Heart right ventricle (tissue), 16 donors: ENCODE measurements at places on chromosomes 12 and 14. TPM values are rescaled to one million over a fixed set of nuclear protein-coding genes. Genes with fewer than 3 reads are reported as not detected.

GRCh38 chr14:54785136-54785777 is 117.4 kb downstream of the GCH1 start:
- DNase-seq, result no peak

DNA sequence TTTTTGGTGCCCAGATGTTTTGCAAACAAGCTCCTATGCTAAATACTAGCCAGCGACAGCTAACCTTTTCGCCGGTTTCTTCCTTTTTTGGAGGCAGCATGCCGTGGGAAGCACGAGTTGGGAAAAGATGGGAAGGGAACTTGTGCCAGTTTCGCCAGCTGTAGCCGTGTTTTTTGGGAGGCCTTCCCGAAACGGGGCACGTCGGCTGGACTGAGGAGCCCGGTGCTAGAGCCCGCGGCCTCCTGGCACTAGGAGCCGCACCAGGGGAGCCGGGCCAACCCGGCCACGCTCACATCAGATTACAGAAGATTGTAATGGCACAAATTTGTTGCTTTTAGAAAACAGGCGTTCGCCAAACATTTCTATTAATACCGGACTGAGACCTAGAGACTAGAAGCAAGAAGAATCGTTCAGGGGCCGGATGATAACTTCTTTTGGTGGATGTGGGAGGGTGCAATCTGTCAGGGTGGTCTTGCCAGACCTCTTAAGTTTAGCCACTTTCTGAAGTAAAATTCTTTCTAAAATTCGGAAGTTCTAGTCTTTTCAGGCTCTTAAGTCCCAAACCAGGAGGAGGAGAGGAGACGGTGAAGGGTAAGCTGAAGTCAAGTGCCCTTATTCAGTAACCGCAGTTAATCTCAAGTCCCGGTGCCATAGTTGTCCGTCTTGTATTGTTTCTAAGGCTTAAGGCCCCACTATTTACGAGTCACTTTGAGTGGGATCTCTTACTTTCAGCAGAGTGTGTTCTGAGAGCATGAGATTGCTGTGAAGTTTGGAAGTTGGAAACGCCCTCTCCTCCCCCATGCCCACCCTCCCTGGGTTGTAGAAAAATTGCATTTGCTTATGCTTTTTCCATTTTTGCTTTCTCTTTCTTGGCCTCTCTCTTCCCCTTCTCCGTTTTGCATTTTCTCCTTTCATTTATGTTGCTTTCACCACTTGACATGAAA is 1.3 kb downstream of the RASSF3 start:
- DNase-seq, result peak; percentile 53

GRCh38 chr12:90543841-90544240 is 411.1 kb downstream of the CCER1 start:
- DNase-seq, result no peak

- no peak for DNase-seq
Measured at GRCh38 chr12:71312768-71313403, 126.7 kb upstream of the LGR5 start.

The MYH6 gene
- 105 TPM for total RNA-seq

The RFLNA gene
- total RNA-seq, result not detected

The KLRF1 gene
- total RNA-seq, result not detected

- DNase-seq, result no peak
Measured at GRCh38 chr14:92659765-92660561, 88.5 kb downstream of the LGMN start.

- no peak for DNase-seq
Measured at GRCh38 chr14:90551070-90551704, 154.4 kb downstream of the CALM1 start.

DNA sequence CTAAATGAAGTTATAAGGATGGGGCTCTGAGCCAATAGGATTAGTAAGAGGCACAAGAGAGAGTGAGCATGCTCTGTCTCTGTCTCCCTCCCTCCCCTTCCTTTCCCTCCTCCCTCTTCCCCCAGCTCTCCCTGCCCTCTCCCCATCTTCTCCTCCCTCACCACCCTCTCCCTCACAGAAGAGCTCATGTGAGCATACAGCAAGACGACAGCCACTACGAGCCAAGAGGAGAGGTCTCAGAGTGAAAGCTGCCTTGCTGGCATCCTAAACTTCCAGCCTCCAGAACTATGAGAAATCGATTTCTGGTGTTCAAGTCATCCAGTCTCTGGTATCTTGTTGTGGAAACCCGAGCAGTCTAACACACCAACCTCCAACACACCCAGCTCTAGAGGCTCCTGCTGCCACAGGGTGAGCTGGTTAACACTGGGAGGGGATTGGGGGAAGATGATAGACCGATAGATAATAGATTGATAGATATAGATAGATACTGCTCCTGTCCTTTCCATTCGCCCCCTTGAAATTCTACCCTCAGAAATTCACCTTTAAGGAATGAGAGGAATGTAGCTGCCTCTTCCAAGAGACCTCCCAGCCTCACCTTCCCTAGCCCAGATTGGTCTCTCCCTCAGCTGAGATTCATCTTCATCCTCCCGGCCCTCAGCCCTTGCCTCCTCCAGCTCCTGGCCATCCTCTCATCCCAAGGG is 25.8 kb upstream of the ACTN1 start:
- DNase-seq, result no peak

The PPM1H gene
- total RNA-seq, result 7.1 TPM

- no peak for DNase-seq
Measured at GRCh38 chr14:83006121-83006670, 1472.5 kb upstream of the SEL1L start.

- DNase-seq, result no peak
Measured at GRCh38 chr12:107491856-107492255, 193.7 kb upstream of the PWP1 start.

The BCL11B gene
- 0.09 TPM for total RNA-seq

DNA sequence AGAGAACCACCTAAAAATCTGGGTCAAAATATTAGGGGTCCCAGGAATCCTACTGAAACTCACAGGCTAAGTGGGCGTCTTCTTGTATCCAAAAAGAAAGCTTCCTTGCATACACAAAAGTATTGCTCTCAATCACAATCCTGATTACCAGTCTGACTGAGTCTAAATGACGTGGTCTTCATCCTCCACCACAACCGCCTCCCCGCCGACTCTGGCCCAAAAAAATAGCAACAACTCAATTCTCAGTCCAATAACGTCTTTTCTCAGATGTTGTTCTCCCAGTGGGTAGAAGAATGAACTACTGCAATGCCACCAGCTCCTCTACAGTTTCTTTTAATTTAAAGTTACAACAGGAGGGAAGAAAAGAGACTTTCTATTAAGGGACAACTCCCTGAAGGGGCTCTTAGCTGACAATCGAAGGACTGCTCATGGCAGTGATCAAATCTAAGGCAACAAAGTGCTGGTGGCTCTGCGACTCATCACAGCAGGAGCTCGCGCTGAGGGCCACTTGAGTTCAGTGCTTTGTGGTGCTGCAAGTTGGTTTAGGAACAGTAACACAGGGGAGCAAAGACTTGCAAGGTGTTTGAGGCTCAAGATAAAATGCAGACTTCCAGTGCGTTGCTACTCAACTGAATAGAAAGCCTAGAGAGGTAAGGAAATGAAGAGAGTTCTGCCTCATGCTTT is 394.1 kb downstream of the BCAT1 start:
- peak; percentile 8 for DNase-seq

DNA sequence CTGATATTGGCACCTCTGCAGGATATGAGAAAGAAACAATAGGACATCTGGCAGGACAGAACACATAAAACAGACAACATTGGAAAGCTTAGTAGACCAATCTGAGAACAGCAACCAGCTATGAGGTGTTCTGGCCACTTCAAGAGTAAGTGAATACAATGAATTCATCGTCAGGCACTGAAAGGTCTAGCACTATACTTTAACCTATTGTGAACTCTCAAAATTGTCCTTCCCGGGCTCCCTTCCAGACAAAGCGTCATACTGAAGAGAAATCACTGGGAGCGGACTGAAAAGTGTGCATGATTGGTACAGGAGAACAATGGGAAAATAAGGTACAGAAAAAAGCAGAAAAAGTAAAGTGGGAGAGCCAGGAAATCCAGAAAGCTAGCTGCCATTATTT is 75.8 kb downstream of the LRP6 start:
- DNase-seq, result no peak

- peak; percentile 27 for DNase-seq
Measured at GRCh38 chr12:122888232-122888752, 7.6 kb downstream of the VPS37B start.

- DNase-seq, result no peak
Measured at GRCh38 chr12:1918081-1918883, at the start of gene CACNA2D4. Gene CACNA2D4, minus strand, starts transcription at chr12:1918652. Its CDS starts 179 bp downstream, at chr12:1918473.

- DNase-seq, result no peak
Measured at GRCh38 chr12:6310771-6311610, 509 bp downstream of the PLEKHG6 start.

DNA sequence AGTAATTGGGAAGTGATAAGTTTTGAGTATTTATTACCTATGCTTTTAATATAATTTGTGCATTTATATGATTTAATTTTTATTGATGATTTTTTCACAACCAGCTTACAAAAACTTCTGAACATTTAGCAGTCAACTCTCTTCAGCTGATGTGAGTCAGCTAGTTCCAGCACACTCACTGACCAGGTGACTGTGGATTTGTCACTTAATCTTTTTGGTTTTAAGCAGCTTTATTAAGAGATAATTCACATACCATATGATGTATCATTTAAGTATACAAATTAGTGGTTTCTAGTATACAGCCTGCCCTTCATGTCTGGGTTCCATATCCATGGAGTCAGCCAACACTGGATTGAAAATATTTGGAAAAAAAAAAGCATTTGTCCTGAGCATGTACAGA is 103.5 kb downstream of the SYNE2 start:
- no peak for DNase-seq

GRCh38 chr12:51508285-51508684 is 82.7 kb upstream of the SCN8A start:
- DNase-seq, result no peak

DNA sequence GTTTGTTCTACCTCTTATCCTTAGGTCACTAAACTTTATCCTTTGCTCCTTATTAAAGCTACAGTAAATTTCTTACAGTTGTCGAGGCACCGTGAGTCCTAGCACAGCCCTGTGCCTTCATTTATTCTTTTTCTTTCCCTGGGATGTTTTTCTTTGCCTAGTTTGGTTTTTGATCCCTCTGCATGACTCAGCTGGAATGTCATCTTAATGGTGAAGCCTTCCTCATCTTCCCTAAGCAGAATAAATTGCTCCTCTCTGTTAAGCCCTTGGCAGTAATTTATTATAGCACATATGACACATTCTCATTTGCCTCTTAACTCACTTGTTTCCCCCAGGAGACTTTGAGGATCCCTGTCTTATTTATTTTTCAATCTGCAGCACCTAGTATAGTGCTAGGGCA is 16.6 kb downstream of the ACTR10 start:
- DNase-seq, result no peak

GRCh38 chr12:3215410-3215975 is 138.3 kb downstream of the TSPAN9 start:
- DNase-seq, result no peak

DNA sequence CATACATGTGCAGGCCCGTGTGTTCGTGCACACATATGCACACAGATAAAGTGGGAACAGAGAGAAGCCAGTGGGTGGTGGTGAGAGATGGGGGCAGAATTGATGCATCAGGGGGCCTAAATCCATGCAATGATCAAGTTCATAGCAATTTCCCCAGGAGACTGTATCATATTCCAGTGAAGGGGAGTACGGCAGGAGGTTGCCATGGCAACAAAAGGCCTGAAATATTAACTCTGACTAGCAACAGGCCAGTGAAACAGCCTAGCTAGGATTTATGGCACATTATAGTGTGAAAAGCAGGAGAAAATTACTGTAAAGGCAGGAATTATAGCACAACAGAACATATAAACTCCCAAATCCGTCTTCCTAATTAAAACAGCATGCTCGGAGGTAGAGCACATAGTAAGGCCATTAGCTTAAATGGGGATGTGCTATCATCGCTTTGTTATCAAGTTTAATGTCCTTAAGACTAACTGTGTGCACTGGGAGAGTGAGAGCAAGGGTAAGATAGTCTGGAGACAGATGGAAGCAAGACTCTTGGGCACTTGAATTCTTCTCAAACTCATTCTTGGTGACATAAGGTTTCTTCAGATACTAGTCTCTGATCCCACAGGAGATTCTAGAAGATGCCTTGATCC is 806.3 kb downstream of the DIO2 start:
- no peak for DNase-seq

The ADAM20 gene
- 0.48 TPM for total RNA-seq

The CLEC9A gene
- not detected for total RNA-seq

DNA sequence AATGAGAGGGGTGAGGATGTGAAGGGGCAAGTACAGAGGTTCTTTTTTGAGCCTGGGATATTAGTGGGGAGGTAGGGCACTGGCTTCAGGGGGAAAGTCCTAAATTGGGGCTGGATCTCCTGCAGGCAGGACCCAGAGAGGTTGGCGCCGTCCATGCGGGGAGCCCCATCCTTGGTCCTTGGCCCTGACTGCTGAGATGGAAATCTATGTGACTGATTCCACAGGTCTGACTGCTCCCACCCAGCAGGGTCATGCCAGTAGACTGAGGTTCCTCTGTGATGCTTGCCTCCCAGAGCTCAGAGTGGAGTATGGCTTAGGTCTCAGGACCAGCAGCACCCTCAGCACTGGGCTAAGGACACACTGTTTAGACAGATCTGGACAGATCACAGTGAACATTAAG is 988.6 kb upstream of the TMEM132C start:
- DNase-seq, result no peak

GRCh38 chr14:49240383-49240782 is 345.8 kb downstream of the RPS29 start:
- DNase-seq, result no peak
